ENCODE measurements at places on chromosomes 12 and 14.

GRCh38 chr12:58757422-58757821, 162.9 kb downstream of the LRIG3 start:
- no peak for DNase-seq

- no peak for DNase-seq
Observed at GRCh38 chr14:95901054-95901453, 24.4 kb downstream of the TUNAR start.

DNA sequence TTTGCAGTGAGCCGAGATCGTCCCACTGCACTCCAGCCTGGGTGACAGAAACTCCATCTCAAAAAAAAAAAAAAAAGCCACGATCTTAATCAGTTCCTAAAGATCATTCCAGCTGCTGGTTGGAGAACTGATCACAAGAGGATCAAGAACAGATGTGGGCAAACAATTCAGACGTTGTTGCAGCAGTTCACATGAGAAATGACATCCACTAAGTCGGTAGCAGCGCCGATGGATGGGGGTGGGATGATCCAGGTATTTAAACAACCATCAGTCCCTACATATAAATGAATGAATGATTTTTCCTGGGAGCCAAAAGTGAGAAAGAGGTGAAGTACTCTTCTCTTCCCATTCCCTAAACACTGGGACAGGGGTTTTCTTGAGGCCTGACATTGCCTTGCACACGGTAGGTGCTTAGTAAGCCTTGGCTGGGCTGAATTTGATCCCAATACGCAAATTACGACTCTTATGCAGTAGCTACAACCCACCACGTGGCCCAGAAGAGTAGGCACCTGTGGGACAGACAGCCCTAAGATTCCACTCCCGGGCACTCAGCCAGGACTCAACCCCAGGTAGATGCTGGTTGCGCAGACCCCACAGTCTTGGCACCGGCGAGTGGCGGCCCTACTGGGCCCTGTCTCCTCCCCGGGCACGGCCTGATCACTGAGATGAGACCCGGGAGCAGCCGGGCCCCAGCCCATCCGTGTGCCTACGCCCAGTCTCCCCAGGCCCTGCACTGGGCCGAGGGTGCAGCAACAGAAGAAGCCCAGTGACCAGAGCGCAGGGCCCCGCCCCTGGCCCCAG, 565 bp downstream of the SPRYD3 start:
- DNase-seq = no peak

DNA sequence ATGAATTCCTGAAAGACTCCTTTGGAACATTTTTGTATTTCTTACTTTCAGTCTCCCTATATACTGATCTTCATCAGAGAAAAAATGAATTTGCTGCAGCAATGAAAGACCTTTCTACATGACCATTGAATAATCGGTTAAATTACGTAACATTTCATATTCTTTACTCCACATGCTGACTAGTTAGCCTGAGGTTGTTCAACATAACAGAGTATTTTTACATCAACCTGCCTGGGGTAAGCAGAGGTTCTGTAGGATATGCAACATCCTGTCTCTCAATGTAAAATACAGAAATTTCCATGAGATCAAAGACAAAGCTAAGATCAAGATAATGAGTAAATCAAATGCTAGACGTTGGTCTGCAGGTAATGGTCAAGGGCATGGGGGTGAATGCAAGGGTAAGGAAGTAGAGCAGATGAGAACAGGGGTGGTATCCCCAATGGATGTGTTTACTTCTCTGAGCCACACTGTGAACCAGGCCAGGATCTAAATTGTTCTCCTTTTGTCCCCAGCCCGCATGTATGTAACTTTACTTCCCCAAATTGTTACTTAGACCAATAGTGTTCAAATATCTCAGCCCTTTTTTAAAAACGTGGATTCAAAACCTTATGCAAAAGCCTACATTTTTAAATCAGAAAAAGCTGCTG, 45.4 kb downstream of the DUSP6 start:
- no peak for DNase-seq

GRCh38 chr12:42648061-42648460, 58.5 kb upstream of the PRICKLE1 start:
- DNase-seq = no peak

DNA sequence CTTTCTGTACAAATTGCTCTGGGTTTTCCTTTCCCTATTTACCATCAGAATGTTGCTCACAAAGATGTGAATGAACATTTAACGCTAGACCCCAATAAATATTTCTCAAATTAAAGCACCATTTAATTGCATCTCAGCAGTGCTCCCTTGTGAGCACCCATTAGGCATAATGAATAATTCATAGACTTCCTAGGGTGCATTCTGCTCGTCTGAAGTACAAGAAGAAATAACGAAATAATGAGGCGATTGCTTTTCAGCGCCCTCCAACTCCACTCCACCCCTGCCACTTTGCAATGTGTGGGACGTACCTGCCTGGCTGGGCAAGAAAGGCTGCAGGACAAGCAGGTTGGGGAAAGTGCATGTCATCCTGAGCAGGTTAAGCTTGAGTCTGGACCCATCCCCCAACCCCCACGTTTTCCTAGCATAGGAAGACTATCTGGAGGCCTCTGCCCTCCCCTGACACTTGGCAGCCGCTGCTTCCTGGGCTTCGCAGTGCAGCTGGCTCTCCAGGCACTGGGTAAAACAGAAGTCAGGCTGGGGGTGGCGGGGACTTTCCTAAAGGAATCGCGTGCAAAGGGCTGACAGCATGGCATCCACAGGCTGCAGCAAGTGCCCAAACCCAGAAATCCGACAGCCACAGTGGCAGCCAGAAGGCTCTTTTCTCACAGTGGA, 253.7 kb downstream of the DUSP6 start:
- DNase-seq = no peak

- no peak for DNase-seq
Observed at GRCh38 chr14:59067127-59067894, 121.2 kb upstream of the DAAM1 start.

GRCh38 chr14:35399083-35399937, 5.2 kb downstream of the NFKBIA start:
- no peak for DNase-seq
